Hematopoietic multipotent progenitor cell (in vitro differentiated cells): ENCODE measurements at places on chromosomes 6 and 20. TPM values are rescaled to one million over a fixed set of nuclear protein-coding genes. Genes with fewer than 3 reads are reported as not detected.

DNA sequence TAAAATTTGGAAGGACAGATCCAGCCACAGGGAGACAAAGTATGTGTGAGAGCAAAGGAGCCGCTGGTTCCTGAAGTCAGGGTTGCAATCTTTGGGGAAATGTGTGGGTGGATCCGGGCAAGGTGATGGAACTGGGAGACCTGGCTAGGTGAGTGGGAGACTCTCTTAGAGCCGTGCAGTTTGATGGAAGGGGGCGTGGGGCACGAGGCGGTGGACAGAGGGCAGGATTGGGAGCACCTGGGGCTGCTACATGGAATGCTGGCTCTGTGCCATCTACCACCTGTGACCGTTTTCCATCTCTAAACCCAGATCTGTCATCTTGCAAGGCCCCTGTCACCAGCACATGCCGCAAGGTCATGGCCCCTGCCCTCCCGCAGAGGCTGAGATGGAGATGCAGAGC is 268.4 kb downstream of the SMOC2 start:
- no peak for DNase-seq

DNA sequence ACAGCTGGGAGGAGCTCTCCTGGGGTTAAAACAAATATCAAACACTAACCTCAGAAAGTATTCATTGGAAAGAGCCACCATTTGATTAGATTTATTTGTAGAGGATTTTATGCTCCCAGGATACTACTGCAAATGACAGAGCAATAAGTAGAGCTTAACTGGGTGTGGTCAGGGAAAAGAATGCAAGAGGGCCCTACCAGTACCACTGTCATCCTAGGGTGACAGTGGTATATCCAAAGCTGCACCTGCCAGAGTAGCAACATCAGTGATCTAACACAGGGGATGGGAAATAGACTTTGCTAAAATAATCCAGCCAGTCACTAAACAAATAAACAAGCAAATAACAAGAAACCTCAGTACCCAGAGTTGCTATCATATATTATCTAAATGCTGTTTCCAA is 29.7 kb downstream of the ERGIC3 start:
- DNase-seq = no peak

DNA sequence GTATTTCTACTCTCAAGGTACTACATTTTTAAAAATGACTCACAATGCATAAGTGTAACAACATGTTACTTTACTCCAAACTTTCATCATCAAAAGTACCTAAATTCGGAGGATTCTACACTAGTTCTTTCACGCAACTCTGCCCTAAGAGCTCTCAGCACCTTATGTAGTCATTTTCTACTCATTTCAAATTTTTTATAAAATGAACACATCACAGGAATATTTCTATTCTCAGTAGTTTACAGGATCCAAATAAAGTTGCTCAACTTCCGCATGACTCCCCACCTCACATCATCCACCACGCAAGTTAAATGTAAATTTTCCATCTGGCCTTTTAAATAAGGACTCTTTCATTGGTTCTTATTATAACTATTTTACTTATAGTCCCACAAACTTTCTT is 344.9 kb upstream of the MANEA start:
- DNase-seq = no peak

DNA sequence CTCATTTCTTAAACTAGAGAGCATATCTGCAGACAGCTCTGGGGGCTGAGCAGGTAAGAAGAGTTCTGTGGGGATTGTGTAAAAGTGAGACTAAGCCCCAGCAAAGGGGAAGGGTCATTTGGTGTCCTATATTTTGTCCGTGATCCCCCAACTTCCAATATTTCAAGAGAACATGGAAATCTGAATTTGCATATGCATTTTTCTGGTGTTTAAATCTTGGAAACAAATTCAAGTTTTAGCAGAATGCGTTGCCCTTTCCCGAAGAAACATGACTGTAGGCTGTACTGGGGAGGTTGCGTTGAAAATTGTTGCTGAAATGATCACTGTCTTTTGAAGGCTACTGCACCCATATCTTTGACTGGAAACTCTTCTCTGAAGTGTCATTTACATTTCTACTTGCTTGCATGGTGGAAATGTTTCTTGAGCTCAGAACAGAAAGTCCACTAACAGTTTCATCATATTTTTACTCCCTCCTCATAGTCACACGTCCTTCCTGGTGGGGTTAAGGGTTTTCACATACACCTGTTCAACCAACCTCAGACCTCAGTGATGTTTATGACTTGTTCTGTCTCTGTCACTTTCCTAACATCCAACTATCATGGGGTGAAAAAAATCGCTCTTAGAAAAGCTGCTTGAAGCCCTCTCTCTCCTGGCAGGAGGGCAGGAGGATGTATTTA is 140.3 kb downstream of the BCAS1 start:
- DNase-seq = no peak

DNA sequence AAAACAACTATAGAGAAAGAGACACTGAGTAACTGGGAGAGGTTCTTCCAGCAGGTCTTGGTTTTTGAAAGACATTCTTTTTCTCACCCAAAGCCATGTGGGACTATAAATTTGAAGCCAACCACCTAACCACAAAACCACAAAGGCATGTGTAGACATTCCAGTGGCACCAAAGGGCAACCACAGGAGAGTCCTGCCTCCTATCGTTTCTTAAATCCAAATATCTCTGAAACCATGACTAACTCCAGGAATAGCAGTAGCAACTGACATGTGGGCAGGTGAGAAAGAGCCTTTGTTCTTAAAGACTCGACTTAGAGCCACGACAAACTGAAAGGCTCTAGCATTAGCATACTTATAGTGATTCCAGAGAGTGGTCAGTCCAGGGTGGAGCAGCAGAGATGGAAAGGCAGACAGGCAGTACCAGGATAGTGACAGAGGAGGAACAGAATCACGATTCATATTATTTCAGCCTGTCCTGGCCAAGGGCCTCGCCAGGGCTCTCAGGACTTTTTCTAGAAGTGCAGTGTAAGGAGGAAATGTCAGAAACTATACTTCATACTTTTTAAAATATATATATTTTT is 9.4 kb upstream of the COL9A1 start:
- DNase-seq = no peak

GRCh38 chr6:82246370-82246769 is 1.2 kb downstream of the IBTK start:
- DNase-seq = no peak

The FAM83B gene
- under 0.01 TPM for total RNA-seq

DNA sequence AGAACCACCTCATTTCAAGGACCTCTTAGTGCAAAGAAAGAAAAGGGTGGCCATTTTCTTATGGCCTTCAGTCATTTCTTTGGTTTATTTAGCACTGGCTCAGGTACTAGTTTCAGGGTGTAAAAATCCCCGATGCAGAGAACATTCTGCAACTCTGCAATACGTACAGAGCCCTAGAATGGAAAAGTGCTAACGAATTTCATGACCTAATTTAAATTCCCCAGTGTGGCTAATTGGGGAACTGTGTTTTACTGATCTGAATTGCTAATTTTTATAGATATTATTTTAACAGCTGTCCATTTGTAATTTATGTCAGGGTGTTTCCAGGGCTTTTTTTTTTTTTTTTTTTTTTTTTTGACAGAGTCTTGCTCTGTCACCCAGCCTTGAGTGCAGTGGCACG is 160.7 kb downstream of the UST start:
- no peak for DNase-seq

GRCh38 chr6:68653074-68653705 is 18.1 kb downstream of the ADGRB3 start:
- no peak for DNase-seq

The MYLK4 gene
- total RNA-seq = 1.6 TPM
